ENCODE measurements at places on chromosomes 7 and 10.

DNA sequence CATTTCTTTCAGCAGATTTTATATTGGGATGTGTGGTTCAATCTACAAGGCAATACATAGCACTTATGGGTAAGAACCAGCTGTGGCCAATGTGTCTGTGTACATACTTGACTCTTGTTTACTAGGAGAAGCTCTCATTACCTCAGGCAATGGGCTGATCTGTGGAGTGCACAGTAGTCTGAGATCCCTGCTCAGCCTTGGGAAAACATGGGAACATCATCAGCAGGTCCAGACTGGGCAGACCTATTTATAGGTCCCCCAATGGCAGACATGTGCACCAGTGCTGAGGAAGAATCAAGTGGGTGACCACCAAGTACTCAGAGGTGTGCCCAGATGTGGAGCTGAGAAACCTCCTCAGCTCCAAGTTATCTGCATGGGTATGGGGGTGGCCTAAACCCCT, 349.7 kb downstream of the KIF20B start:
- DNase-seq, result no peak

- no peak for DNase-seq
Measured at GRCh38 chr10:84008878-84009277, 130.4 kb upstream of the GHITM start.

GRCh38 chr7:104362756-104363155, 34.4 kb downstream of the LHFPL3 start:
- no peak for DNase-seq

- DNase-seq, result no peak
Measured at GRCh38 chr10:10831085-10831484, 186.6 kb upstream of the CELF2 start.

GRCh38 chr7:42522227-42522991, 285.4 kb upstream of the GLI3 start:
- DNase-seq, result no peak

DNA sequence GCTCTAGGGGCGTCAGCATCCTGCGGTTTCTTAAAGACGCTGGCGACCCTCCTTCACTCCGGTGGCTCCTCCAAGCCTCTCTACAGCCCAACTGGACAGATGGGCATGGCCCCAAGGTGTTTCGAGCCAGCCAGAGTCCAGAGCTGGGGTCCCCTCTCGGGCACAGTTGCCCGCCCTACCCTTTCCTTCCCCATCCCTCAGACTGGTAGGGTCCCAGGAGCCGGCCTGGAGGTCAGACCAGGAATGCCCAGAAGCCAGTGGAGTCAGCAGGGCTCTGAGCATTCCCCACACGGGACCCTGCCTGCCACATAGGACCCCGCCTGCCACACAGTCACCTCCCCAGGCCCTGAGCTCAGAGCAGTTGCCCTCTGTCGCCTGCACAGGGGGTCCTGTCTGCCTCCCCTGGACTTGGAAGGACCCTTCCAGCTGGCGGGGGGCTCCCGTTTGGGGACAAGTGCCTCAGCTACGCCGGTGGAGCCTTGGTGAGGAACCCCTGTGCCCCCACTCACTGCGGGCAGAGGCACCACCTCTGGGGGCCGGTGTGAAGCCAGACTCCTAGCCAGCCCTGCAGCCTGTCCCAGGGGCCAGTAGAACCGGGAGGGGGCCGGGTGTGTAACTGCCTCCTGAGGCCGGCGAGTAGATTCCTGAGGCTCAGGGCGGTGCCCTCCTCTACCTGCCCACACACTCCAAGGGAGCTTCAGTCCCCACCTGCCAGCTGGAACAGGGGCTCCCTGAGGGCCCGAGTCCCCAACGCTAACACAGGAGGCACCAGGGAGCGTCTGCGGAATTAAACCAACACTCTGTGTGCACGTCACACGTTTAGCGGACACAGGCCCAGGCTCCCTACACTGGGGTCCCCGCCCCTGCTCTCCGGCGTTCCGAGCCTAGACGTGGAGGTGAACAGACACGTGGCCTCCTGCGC, 19.4 kb upstream of the PDGFA start:
- no peak for DNase-seq

- no peak for DNase-seq
Measured at GRCh38 chr7:49397750-49398149, 375.7 kb upstream of the VWC2 start.

DNA sequence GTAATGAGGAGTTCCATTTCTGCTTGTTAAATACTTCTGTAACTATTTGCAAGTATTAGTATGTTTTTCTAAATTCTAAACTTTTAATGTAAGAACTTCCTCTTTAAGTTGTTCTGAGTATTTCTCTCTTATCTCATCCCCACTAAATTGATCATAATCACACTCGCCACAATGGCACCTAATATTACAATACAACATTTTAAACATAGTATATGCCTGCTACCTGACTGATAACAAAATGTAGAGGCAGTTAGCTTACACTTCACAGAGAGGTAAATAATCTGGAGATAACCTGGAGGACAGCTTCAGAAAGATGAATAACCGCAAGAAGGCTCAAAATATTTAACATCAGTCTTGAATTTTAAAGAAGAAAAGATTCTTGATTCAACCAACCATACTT, 48.6 kb downstream of the HIBADH start:
- no peak for DNase-seq

DNA sequence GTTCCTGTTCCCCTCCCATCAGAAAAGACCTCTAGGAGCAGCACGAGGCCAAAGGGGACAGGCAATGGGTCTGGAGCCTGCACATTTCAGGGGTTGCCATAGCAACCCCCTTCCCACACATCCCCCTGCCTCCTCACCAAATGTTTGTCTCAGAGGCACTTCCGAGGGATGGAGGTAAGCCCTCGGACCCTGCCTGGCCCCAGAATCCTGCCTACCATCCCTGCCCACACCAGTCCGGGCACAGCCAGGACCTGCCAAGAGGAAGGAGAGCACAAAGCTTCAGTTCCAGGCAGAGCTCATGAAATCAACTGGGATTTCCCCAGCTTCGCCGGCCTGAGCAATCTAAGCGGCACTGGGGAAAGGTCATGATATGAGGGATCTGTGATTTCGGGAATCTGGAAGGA, 175.0 kb upstream of the PLXNA4 start:
- no peak for DNase-seq

GRCh38 chr10:70109064-70109729, 23.4 kb downstream of the AIFM2 start:
- peak; percentile 17 for DNase-seq

- DNase-seq, result peak; percentile 62
Measured at GRCh38 chr10:1483246-1483645, 254.1 kb downstream of the ADARB2 start.

GRCh38 chr10:33715303-33715975, 381.0 kb upstream of the NRP1 start:
- DNase-seq, result peak; percentile 42

DNA sequence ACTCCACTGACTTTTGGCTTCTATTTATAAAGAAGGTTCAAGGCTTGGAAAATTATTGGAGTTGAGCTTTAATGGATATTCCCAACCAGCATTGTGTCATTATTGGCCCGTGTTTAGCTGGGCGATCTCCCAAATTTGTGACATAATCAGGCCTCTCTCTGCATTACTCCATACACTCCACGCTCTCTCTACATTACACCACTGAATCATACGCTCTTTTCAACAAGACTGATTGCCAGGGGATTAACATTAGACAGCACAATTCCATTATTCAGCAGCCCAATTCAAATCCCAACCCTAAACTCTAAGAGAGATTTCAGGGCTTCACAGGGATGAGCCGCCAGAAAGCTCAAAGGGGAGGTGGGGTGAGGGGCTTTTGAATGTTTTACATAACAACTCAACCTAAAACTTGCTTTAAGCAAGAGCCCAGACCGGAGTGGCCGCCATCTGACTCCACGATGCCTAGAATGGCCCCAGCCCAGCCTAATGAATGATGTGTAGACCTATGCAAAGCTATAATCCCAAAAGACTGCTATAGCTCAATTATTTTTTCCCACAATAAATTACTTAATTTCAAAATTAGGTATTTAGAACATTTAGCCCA, 61.8 kb downstream of the FGFR2 start:
- peak; percentile 98 for DNase-seq

- no peak for DNase-seq
Measured at GRCh38 chr7:75804004-75804403, 9.6 kb downstream of the CCL24 start.

GRCh38 chr10:51082857-51083256, 8.6 kb downstream of the PRKG1 start:
- DNase-seq, result no peak

DNA sequence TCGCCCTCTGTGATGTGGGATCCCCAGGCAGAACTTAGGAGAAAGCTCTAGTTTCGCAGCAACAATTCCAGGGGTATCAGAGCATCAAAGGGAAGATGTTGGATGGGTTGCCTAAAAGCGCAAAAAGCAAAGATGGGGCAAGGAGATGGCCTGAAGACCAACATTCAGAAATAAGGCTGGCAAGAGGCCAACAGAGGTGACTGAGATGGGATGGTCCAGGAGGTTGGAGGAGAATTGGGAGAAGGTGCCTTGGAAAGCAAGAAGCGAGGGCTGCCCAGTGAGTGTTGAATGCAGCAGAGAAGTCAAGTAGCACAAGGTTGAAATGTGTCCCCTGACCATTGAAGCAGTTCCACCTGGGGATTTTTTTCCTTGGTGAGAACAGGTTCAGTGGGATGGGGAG, 38.4 kb upstream of the TMEM273 start:
- no peak for DNase-seq

DNA sequence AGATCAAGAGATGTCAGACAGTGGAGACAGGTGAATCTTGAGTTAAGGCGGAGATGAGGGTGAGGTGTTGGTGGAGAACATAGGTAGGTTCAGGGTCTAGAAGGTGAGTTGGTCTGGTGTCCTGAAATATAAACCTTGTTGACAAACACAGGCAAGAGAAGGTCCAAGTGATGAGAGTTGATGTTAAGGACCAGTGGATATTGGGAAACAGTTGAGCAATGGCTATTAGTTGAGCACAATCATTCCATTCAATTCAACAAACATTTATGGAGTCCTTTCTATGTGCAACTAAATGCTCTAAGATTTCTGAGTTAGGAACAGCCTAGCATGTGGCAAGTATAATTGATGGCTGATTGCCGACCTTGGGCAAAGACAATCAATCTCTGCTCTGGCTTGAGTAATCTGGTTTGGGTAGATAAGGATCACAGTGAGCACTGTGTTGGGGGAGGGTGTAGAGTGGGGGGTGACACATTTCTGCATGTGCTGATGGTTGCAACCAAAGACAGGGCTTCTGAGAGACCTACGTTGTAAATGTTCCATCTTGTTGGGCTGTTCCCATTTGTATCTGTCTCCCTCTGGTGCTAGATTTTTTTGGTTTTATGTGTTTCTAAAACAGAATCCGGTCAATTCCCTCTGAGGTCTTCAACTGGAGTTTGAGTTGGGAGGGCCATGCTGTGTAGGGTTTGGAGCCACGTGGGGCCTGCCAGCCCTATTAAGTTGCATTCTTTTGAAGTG, 201.1 kb downstream of the BAMBI start:
- no peak for DNase-seq

DNA sequence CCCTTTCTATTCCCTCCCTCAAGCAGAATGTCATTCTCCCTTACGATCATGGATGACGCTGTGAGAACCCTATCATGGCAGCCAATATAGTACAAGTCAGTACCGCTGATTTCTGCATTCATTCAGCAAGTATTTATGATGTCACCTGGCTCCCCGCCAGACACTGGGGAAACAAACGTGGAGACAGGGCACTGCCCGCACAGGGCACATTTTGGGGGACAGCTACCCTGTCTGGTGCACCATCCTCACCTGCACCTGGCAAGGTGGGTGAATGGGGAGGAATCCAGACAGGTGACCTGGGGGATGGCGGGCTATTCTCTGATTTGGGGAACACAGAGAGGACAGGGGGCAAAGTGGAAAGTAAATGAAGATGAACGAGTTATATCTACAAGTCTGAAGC, 28.4 kb downstream of the MKI67 start:
- no peak for DNase-seq

DNA sequence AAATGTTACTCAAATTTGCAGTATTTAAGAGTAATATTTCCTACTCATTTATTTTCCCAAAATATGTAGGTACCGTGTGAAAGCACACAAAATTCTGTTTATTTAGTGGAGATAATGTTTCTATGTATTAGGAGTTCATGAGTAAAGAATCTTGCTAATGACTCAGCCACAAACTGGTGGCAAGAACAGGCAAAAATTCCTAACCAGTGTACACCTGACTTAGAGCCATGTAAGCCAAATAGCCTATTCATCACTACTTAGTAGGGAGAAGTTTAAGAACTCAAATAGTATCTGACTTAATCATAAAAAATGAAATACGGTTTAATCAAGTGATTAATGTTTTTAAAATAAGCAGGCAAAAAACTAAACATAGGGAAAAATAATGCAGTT, 169.0 kb downstream of the SRPK2 start:
- no peak for DNase-seq

DNA sequence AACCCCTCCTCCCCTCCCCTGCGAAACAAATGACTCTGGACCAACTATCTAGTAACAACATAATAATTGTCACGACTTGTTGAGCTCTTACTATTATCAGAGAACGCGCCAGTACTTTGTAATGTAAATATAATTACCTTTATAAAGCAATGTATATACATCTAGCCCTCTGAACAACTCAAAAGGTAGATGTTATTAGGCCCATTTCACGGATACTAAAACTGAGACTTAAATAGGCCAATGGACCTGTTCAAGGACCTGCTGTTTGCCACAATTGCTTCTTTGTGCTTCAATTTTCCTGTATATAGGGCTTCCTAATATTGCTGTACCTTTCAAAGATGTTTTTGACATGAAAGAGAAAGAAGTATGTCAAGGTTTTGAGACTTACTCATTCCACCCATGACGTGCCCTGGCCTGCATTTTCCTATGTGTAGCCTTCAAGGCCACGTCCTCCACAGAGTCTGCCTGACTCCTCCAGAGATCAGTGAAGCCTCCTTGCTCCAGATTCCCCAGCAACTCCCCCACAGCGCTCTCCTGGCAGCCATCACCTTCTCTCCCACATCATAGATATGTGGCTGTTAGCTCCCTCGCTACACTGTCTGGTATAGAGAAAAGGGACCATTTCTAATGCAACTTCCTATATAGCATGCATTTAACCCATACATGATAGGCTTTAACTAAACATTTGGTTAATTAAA, 156.6 kb downstream of the SKIDA1 start:
- DNase-seq, result peak; percentile 48

GRCh38 chr10:21166557-21167287, 269.6 kb upstream of the NEBL start:
- DNase-seq, result no peak

GRCh38 chr7:36119005-36119706, 33.9 kb upstream of the EEPD1 start:
- DNase-seq, result peak; percentile 87

GRCh38 chr7:43117861-43118260, 5.4 kb downstream of the HECW1 start:
- DNase-seq, result no peak

GRCh38 chr10:70348228-70348850, 34.1 kb downstream of the LRRC20 start:
- no peak for DNase-seq

DNA sequence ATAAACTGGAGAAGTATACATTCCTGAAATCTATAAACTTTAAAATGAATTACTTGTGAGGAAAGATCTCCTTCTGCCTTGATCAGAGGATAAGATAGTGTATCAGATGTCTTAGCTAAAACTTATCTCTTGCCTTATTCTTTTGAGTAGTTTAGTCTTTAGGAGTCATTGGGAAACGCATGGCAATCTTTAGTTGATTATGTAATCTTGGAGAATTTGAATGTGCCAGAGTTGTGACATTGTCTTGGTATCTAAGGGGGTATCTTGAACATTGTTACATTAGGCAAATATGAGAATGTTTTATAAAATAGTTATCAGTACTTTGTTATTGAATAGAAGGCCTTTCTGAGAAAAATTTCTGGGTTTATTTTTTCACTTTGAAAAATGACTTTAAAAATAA, 61.6 kb upstream of the ADRA2A start:
- no peak for DNase-seq

Data from muscle of leg (tissue), 16 donors.